Myocyte (in vitro differentiated cells): ENCODE measurements at places on chromosomes 2 and 18. TPM values are rescaled to one million over a fixed set of nuclear protein-coding genes. Genes with fewer than 3 reads are reported as not detected.

The OSR1 gene
- total RNA-seq: 2.5 TPM in 2 replicates

The MYO5B gene
- 14.7 and 24.8 TPM in 2 replicates for total RNA-seq

DNA sequence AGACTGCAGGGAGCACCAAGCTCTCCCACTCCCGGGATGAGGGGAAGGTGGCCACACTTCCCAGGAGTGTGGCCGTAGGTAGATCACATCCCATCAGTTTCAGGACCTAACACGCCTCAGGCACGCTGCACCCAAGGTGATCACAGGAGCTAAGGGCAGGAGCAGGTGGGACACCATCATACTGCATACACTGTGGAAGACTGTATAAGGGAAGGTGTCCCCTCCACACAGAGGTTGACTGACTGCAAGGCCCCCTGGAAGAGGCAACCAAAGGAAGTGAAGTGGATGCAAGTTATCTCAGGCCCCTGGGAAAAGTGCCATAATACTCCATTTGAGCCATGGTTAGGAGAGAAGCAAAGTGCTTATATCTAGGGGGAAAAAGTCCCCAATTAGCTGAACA, 351.9 kb upstream of the SMIM21 start:
- DNase-seq: no peak

- peak; percentile 67 for DNase-seq
These were observed 225.7 kb upstream of the CCDC150 start for GRCh38 chr2:196413821-196414274.

- DNase-seq: no peak
These were observed 27.8 kb upstream of the KCNF1 start for GRCh38 chr2:10883801-10884478.

The AMMECR1L gene
- 10.2 and 10.3 TPM in 2 replicates for total RNA-seq

GRCh38 chr2:89845532-89845931, 1154.1 kb downstream of the RPIA start:
- no peak for DNase-seq

DNA sequence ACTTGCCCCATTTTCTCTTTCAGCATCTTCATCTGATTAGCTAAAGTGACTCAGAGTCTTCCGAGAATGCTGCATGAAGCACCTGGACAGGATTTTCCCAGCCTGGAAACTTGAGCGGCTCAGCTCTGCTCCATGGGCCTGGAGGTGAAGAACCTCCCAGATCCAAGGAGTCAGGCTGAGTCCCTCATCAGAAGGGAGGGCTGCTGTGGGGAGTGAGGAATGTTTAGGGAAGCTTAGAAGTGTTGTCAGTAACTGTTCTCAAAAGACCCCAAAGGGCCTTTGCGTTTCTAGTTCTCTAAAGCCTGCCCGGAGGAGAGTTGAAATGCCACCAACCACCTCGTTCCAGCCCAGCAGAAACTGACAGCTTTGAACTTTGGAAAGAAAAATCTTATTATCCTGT, 157.1 kb downstream of the CLIP4 start:
- DNase-seq: no peak

- DNase-seq: no peak
These were observed 5.7 kb downstream of the PSME4 start for GRCh38 chr2:53964987-53965687.

The RAB12 gene
- total RNA-seq: 97.9 and 98.4 TPM in 2 replicates

DNA sequence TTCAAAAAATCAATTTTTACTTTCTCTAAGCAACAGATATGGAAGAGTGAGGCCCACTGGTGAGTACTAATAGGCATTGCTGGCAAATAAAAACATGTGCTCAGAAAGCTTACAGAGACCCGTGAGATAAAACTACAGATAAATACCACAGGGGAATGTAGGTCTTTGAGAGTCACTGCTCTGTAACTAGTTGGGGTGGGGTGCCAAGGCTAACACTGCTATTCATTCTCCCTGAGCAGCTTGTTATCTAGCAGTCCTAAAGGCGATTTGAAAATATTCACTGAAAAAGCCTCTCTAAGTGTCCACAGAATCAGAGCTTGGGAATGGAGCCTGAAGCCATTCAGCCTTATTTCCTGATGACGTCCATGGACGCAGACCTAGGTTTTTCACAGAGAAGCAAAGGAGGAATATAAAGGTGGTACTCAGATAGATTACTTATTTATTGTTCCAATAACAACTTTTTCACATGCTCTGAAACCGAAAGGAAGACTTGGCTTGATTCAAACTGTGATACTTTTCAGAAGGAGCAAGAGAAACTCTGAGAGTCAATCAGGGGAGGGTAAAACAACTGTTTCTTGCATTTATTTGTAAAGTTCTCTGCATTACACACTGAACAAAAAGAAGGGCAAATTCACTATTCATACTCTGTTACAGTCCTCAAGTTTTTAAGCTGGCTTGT, 188.4 kb downstream of the PPP1R1C start:
- DNase-seq: no peak

GRCh38 chr2:142291969-142292368, 161.2 kb upstream of the LRP1B start:
- DNase-seq: no peak

- DNase-seq: no peak
These were observed 754.9 kb downstream of the RNF144A start for GRCh38 chr2:7672027-7672684.

DNA sequence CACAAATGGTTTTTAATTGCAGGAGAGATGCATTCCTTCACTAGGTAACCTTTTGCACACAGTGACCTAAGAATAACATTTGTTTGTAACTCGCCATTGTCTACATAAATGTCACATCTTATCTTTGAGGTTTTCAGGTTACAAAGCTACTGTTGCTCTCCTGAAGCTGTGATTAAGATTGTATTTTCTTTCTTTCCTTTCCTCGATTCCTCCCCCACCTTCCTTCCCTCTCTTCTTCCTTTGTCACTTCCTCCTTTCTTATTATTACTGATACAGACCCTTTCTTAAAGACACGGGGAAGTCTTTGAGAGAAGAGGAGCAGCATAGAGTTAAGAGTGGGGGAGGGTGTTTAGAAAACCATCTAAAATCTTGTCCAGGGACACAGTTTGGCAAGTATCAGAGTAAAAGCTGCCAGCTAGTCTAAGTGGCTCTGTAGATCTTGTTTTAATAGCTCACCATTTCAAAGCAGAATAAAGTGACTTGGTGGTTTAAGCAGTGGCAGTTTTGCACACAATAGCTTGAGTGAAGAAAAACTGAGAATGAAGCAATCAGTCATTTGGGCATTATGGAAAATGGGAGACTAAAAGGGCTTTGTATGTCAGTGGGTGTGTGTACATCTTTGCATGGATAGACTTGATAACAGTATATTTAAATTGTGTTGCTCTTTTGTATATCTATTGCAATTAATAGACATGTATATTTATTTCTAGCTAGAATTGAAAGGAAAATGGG, 10.9 kb downstream of the CERS6 start:
- no peak for DNase-seq

- DNase-seq: no peak
These were observed 96.3 kb downstream of the B3GNT2 start for GRCh38 chr2:62292190-62292589.

GRCh38 chr2:34787341-34787740, 1188.2 kb upstream of the FAM98A start:
- no peak for DNase-seq

- DNase-seq: peak; percentile 81
These were observed 56.5 kb upstream of the CREB1 start for GRCh38 chr2:207473049-207473930.

GRCh38 chr2:48110492-48110891, 204.2 kb upstream of the FBXO11 start:
- DNase-seq: no peak

GRCh38 chr2:134190807-134191203, 63.1 kb upstream of the MGAT5 start:
- no peak for DNase-seq

GRCh38 chr2:214515111-214515510, 104.3 kb downstream of the VWC2L start:
- no peak for DNase-seq

The KLHL29 gene
- total RNA-seq: 3.6 and 8.2 TPM in 2 replicates

DNA sequence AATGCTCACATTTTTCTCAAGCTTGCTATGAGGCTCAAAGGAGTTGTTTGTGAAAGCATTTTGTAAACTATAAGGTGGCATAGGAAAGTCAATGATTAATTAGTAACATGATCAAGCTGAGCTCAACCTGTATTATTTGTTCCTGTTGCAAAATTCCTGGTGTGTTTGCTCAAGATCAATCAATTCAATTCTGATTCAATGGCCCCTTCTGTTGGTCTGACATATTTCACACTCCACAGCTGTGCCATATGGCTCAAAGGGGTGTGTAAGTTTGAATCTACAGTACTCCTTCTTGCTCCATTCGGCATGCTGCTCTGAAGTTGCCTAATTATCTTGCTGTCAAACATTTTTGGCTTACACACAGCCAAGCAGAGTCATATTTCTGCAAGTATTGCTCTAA, 341.6 kb upstream of the LRP1B start:
- DNase-seq: no peak

DNA sequence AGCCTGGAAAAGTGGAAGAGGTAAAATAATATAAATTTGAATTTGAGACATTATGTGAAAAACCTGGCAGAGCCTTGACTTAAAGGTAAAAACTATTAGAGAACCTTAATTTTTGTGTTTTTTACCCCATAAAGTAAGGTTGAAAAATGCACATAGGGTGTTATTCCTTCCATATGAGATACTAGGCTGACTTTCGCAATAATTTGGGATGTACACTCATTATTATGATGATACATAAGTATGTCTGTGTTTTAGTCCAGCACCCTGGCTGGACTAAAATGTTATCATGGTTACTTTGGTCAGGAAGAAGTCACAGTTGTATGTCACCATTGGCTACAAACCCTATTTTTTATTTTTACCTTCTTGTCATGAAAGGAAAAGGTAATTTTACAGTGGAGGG, 19.8 kb downstream of the NEMP2 start:
- DNase-seq: no peak

The C2orf80 gene
- total RNA-seq: not detected in 2 replicates

- no peak for DNase-seq
These were observed 164.7 kb downstream of the GRB14 start for GRCh38 chr2:164456619-164457018.

GRCh38 chr18:5585653-5586052, 41.9 kb upstream of the EPB41L3 start:
- DNase-seq: no peak

- no peak for DNase-seq
These were observed 19.4 kb downstream of the DNMT3A start for GRCh38 chr2:25322312-25322711.

The GPR35 gene
- total RNA-seq: 0.56 and 1.7 TPM in 2 replicates

The ELOA2 gene
- not detected in 2 replicates for total RNA-seq

DNA sequence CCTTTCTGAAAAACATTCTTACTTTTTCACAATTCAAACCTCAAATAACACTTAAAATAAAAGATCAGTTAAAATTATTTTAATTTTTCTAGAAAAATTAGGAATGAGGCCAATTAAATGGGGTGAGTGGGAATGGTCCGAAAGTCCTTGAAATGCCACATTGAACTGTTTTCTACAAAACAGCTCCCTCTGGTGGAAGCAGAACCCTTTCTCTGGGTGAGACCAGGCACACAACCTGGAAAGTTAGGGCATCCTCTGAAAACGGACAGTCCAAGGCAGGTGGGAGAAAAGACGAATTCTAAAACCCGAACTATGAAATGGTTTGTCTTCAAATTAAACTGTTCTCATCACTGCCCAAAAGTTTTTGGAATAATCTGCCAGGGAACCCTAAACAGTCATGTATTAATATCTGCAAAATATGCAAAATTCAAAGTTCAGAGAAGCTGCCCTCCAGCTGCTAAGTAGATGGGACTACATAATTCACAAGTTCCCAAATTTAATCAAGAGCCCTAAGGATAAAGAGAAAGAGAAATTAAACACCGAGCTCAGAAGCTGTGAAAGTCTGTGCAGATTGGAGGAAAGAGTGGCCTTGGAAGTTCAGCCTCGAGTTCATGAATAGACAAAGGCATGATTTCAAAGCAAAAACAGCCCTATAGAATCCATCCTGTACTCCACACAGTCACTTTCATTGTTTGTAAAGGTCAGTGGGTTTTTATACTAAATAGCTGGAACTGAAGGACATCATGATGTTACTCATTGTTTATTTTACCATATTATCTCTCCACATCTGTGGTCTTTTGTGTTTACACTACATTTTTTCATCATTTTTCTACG, 108.3 kb downstream of the PIEZO2 start:
- DNase-seq: peak; percentile 73

GRCh38 chr2:123566291-123566946, 458.7 kb upstream of the CNTNAP5 start:
- no peak for DNase-seq

DNA sequence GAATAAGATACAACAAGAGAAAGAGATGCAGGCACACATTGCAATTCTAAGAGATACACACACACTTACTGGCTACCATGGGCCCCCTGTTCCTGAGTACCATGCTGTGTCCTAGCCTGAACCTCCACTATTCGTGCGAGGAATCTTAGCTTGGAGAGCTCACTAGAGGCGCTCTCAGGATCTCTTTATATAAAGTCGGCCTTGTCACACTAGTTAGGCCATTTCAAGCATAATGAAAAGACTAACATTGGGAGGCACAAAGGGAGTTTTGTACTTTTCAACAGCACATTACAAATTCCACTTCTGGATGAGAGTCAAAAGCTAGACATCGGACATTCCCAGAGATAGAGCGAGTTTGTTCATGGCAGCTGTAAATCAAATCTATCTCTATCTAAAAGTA, 365.2 kb downstream of the DSEL start:
- DNase-seq: no peak

- DNase-seq: peak; percentile 92
These were observed 55.9 kb upstream of the CTLA4 start for GRCh38 chr2:203811491-203812221.

- DNase-seq: no peak
These were observed 617 bp upstream of the ALPG start for GRCh38 chr2:232405943-232406510.

GRCh38 chr2:233470839-233471238, 95.7 kb downstream of the USP40 start:
- DNase-seq: no peak

- no peak for DNase-seq
These were observed 10.6 kb upstream of the FAM117B start for GRCh38 chr2:202624133-202624532.

DNA sequence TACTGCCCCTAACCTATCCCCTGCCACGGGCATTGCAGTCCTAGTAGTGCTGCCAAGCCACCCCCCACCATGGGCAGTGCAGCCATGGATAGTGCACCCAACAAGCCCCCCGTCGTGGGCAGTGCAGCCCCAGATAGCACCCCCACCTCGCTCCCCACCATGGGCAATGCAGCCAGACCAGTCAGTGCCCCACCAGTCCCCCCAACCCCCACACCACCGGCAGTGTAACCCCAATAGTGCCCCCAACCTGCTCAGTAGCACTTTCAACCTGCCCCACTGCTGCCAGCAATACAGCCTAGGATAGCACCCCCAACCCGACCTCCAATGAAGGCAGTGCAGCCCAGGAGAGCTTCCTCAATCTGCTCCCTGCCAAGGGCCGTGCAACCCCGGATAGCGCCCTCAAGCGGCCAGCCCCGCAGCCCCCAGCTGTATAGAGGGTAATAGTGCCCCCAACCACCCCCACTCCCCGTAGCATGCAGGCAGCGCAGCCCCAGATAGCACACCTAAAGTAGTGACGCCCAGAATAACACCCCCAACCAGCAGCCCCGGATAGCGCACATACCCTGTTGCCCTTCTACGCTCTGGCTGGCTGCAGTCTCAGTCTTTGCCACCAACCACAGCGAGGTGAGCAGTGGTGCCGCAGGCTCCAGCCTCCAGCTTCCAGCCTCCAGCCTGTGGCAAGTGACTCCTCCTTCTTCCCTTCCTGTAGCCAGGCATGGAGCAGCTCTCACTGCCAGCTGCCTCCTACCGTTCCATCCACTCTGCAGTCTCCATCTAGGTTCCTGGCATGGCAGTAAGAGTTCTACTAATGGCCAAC, 45.4 kb upstream of the ANKRD62 start:
- no peak for DNase-seq
